SK-MEL-5 (cell line): ENCODE measurements at places on chromosomes 11 and 22.
A peak's percentile ranks its signal among the peaks of the same experiment; 100 is the strongest.

DNA sequence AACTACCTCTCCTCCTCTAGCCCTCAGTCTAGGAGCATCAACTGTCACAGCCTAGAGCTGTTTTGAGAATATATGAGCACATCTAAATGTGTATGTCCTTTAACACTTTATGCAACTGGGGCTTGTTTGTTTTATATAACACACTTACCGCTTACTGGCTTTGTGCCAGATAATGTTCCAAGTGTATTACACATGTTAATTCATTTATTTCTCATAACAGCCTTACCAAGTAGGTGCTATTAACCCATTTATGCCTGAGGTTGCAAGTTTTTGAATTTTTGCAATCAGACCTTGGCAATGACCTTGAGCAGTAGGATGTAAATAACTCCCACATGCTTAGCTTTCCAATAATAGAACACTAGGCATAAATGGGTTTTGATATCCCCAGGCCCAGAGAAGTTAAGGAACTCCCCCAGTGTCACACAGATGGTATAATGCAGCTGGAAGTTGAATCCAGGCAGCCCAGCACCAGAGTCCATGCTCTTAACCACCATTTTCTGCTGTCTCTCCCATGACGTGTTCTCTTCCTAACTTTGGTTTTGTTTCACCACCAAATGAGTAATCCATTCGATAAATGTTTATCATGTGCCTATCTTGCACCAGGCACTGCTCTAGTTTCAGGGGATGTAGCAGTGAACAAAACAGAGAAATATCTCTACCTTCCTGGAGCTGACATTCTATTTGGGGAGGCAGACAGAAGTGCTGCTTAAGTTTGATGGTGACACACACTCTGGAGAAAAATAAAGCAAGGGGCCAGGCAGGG, 23.1 kb downstream of the PRDM11 start:
- DNase-seq, result no peak

DNA sequence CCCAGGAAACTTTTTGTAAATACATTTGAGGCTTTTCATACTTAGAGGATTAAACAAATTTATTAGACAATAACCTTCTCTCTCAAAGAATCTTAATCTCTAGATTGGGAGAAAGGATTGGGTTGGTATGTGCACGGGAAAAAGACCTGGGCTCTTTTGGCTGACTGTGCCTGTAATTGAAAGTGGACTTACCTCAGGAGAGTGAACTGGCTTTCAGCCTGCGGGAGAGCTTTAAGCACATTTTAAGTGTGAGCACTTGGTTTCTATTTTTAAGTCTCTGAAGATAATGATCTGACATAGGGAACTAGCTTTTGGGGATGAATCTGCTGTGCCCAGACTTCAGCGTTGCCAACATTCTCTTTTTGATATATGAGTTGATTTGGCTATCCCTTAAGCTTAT, 35.8 kb downstream of the UVRAG start:
- no peak for DNase-seq

GRCh38 chr22:44824271-44824670, 71.9 kb downstream of the ARHGAP8 start:
- no peak for DNase-seq

GRCh38 chr11:91776655-91777054, 448.0 kb upstream of the FAT3 start:
- DNase-seq, result peak; percentile 16

DNA sequence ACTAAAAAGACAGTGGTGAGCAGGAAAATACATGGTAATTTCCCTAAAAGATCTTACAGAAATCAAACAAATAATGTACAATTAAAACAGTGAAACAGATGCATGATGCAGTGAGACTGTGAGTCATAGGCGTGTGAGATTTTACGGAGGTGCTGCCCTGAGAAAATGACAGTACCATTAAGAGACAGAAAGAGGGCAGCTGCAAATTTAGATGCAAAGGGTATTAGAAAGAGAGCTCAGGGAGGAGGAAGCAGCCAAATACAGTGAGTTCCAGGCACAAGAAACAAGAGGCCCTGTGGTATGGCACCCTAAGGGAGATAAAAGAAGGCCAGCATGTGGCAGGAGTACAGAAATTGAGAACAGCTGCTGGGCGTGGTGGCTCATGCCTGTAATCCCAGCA, 88.5 kb upstream of the FIBIN start:
- DNase-seq, result peak; percentile 17

GRCh38 chr11:18012122-18012905, 533 bp downstream of the SERGEF start:
- DNase-seq, result peak; percentile 20

- no peak for DNase-seq
These were observed 31.4 kb downstream of the MOB2 start for GRCh38 chr11:1455032-1455762.

- no peak for DNase-seq
These were observed 48.4 kb upstream of the MICAL2 start for GRCh38 chr11:12061851-12062560.

DNA sequence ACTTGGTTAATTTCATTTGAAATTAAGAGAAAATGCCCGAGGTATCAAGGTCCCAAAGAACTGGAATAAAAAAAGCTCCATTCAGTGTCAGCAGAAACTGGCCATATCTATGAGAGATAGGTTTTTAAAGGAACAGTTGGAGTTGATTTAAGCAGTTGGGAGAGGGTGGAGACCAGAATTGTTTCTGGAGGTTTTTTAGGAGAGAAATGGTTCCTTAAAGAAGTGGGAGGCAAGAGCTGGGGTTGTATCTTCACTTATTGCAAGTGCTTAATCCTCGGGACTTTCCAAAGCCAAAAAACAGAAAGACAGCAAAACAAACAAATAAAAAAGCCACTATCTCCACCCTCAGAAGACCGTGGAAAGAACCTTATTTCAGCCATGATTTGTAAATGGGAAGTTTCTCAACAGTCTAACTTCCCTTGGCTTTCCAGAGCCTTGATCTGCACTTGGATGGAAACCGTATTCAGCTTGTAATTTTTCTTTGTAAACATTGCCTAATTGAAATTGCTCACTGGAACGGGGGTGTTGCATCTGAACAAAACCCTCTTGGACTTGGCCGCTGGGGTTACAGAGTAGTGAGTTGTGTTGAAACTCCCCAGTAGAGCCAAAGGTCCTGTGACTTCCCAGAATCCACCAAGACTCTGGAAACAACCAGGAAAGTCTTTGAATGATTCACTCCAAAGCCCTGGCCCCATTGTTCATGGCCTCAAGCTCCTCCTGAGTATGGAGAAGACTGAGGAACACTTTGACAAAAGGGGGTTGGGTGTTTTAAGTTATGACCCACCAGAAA, 115.6 kb downstream of the SLC1A2 start:
- DNase-seq, result no peak

DNA sequence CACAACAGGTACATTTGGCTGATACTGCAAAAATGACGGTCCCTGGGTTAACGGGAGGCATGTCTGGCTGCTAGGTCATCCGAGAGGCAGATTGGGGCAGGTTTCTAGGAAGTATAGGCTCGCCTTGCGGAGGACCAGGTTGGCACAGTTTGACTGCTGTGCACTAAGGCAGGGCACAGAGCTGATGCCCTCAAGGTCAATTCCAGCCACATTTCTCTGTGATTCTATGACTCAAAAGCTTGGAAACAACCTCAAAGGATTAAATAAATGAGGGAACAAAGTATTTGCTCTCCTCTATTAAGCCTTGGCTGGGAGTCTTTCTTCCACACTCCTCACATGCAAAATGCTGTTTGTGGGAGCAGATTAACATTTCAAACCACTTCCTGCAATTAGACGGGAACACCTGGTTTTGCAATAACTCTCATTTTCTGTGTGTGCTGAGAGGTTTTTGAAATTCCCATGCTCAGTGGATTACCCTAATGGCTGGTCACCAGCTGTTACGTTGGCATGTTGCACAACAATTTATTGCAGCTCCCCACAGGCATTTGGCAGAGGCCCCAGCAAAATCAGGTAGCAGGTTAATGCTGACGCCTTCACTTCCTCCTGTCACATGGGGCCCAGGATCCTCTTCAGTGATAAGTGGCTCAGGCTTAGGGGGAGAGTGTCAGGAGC, 61.0 kb upstream of the PLET1 start:
- DNase-seq, result no peak
